NCI-H2029 (cell line): ENCODE measurements at places on chromosomes 4 and X.

DNA sequence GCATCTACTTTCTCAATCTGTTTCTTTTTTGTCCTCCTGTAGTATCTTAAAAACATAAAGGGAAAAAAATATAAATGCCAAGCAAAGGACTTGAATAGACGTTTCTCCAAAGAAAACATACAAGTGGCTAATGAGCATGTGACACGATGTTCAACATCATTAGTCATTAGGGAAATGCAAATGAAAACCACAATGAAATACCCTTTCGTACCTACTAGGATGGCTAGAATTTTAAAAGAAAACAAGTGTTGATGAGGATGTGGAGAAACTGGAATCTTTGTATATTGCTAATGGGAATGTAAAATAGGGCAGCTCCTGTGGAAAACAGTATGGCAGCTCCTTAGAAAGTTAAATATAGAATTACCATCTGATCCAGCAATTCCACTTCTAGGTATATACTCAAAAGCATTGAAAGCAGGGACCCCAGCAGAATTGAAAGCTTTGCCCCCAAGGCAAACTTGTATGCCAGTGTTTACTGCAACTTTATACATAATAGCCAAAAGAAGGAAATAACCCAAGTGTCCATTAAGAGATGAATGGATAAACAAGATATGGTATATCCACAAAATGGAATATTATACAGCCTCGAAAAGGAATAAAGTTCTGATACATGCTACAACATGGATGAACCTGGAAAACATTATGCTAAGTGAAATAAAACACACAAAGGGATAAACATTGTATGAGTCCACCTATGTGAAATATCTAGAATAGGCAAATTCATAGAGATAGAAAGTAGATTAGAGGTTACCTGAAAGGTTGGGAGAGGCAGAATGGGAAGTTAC lies 138.3 kb downstream of the SH3KBP1 start:
- no peak for DNase-seq

DNA sequence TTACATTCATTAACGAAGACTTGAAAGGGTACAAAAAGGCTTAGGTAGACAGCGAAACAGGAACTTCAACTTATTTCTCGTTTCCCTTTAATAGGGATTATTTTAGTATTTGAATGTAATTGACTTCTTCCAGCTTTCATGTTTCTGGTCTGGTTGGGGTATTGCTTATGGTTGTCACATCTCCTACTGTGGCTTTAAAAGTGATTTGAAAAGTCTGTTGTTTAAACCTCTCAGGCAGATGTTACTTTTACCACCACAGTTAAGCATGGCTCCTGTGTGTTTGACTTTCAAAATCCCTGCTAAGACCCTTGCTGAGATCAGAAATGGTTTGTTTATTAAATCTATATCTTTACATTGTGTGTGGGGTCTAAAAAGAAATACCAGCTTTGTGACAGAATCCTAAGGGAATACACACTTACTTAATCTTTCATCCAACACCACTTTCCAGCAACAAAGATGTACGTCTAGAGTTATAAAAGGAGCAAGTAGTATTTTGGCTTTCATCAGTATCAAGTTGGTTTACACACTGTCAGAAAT lies 661.2 kb downstream of the FAT4 start:
- no peak for DNase-seq

- DNase-seq = no peak
These were observed 103.3 kb upstream of the SLC4A4 start for GRCh38 chr4:71235311-71236201.

GRCh38 chr4:56652196-56652595 lies 28.9 kb downstream of the HOPX start:
- no peak for DNase-seq

- peak; percentile 6 for DNase-seq
These were observed 80.4 kb downstream of the MAPK10 start for GRCh38 chr4:86279293-86279960.

GRCh38 chrX:45771560-45772340 lies 571.1 kb upstream of the DIPK2B start:
- DNase-seq = no peak

DNA sequence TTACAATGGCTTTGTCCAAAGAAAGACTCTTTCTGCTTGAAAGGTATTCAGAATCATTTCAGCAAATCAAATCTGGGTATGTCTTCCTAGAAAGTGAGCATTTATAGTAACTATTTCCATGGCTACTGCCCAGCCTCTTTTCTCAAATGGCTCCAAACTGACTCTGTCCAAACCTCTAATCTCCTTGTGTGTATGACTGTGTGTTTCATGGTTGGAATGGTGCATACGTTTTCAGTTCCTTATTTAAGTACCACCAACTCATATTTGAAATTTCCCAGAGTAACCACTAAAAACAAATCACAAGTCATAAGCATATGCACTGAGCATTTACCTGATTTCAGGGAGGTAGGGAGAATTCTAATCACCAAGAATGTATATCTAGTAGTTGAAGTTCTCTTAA lies 106.0 kb downstream of the TMEM144 start:
- no peak for DNase-seq

GRCh38 chrX:124274438-124275181 lies 57.9 kb upstream of the TEX13D start:
- peak; percentile 12 for DNase-seq

- no peak for DNase-seq
These were observed 595.0 kb downstream of the GLUD2 start for GRCh38 chrX:121642415-121642814.

- no peak for DNase-seq
These were observed 34.9 kb downstream of the GPR143 start for GRCh38 chrX:9730752-9731151.

DNA sequence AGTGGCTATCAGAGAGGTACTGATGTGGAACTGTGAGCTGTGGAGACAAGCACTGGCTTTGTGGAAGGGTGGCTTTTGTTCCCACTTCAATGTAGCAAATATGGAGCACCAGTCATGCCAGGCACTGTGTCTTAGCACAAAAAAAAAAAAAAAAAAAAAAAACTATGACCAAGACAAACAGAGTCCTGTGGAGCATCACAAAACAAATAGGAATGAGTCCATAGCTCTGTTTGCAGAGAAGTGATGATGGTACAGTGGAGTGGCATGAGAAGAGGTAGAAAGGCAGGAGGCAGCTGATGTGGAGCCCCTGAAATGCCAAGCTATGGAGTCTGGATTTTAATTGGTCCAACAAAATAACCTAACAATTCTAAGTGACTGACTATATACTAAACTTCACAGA lies 116.9 kb downstream of the RAB28 start:
- DNase-seq = peak; percentile 90

DNA sequence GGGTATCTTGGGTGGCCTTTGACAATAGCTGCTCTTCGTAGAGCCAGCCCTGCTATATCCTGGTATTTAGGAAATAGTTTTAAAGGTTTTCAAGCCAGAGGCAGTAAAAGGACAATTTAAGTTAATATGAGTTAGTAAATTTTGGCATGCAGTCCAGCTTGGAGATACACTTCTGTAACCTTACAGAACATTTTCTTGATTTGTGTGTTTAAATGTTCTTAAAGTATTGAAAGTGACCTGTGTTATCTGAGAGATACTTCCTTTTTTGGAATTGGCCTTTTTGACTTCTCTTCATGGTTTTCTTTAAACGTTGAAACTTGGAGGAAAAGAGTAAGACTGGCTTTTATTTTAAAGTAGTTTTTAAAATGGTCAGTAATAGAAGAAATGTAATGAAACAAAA lies 25.5 kb downstream of the PDLIM5 start:
- DNase-seq = no peak

- DNase-seq = no peak
These were observed 87.3 kb upstream of the ZNF81 start for GRCh38 chrX:47749185-47749967.

- DNase-seq = no peak
These were observed 60.0 kb upstream of the CYSLTR1 start for GRCh38 chrX:78387364-78387763.

- DNase-seq = no peak
These were observed 31.8 kb downstream of the KLF3 start for GRCh38 chr4:38695809-38696208.

GRCh38 chr4:153933915-153934687 lies 145.2 kb upstream of the SFRP2 start:
- DNase-seq = no peak

- no peak for DNase-seq
These were observed 155.2 kb upstream of the MSX1 start for GRCh38 chr4:4704267-4704666.

GRCh38 chrX:1388651-1389050 lies 3.3 kb downstream of the SLC25A6 start:
- no peak for DNase-seq

GRCh38 chr4:24044610-24045589 lies 155.1 kb upstream of the PPARGC1A start:
- no peak for DNase-seq

- DNase-seq = no peak
These were observed 65.8 kb downstream of the SCML2 start for GRCh38 chrX:18288716-18289115.

DNA sequence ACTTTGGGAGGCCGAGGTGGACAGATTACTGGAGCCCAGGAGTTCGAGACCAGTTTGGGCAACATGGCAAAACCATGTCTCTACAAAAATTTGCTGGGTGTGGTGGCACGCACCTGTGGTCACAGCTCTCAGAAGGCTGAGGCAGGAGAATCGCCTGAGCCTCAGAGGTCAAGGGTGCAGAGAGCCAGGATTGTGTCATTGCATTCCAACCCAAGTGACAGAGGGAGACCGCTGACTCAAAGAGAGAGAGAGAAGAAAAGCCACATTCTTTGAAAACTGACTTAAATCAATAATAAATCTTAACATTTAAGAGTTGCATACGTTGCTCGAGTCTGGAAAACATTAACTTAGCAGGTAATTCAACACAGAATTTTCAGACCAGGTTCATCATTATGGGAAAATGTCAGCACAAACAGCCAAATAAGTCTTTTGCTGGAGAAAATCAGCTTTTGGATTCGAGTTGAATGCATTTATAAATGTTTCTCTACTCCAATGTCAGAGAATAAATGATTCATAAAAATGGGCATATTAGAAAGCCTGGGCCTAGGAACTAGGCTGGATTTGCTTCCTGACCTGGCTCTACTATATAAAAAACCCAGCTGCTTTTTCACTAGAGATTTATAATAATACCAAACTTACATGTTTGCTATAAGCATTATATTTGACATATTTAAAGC lies 68.3 kb upstream of the RBPJ start:
- no peak for DNase-seq

- DNase-seq = no peak
These were observed 12.8 kb downstream of the CTBP1 start for GRCh38 chr4:1236103-1236641.

DNA sequence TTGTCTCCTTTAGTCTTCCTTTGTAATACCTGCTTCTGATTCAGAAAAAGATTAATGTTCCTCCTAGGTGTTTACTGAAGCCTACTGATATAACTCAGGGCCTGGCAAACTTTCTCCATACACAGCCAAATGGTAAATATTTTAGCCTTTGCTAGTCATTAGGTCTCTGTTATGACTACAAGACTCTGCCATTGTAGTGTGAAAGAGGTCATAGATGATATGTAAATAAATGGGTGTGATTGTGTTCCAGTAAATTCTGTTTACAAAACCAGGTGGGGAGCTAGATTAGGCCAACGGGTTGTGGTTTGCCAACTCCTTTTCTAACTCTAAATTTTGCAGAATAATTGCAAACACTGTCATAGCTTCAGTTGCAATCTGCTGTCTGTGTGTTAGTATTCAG lies 568.1 kb upstream of the GNPDA2 start:
- DNase-seq = no peak

- no peak for DNase-seq
These were observed 7.2 kb upstream of the PRDM8 start for GRCh38 chr4:80189956-80190677.

GRCh38 chr4:51909236-51909703 lies 66.3 kb downstream of the DCUN1D4 start:
- DNase-seq = no peak

DNA sequence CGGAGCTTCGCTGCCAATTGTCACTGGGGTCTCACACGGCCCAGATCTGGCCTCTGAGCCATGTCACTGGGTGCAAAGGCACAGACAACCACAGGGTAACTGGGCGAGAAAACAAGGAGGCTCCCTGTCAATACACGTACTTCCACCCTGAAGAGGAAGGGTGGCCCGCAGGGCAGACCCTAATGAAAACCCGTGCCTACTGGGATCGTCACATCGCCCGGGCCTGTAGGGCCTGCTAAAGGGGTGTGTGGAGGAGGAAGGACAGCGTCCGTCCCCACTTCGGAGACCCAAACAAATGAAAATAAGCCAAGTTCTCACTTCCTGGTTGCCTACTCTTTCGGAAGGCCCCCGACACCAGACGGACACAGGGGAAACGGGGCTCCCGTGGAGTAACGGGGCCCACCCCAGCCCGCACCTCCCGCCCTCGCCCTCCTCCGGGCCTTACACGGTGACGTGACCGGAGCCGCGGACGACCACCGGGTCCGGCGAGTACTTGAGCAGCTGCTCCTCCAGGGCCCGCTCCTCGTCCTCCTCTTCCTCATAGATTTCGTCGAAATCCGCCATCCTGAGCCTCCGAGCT lies 578 bp downstream of the CHIC2 start:
- DNase-seq = no peak

GRCh38 chrX:6667048-6667768 lies 132.3 kb upstream of the VCX3A start:
- no peak for DNase-seq

DNA sequence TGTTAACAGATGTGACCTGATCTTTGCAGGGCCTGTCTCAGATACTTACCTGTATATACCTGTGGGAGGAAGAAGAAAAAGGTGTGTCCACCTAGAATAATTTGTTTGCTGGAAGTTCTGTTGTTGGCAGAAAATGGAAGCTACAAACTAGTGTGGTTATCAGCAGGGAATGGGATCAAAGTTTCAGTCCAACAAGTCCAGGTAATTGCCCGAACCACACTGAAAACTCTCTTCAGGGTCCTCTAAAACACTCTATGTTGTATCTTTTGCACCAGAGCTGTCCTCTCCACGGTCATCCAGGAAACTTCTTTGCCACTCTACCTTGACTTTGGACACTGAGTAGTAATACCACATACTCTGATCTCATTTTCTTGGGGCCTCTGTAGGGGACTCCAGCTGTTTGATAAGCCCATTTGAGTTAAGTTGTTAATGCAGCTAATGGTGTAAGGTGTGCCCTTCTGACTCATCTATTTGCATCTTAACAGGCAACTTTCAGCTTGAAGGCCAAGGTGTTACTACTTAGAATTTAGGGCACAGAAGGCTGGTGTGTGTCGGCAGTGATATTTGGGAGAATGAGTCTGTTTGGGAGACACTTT lies 38.7 kb upstream of the GATB start:
- DNase-seq = no peak

DNA sequence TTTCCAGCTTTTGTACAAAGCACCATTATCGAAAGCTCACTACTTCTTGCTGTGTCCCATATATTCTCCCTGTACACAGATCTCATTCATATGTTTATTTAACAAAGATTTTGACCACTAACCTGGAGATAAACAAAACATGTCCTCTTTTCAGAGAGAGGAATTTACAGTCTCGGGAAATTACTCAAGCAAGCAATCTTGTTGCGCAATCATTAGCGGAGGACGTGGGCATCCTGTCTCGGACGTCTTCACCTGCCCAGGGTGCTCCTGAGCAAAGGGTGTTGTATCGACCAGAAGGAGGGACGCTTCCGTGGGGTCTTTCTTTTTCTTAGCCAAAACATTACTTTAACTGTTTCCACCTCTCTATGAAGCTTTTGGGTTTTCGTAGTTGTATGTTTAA lies 66.5 kb upstream of the CLCN4 start:
- DNase-seq = no peak

- no peak for DNase-seq
These were observed 1655.5 kb upstream of the AGA start for GRCh38 chr4:179097741-179098140.

- no peak for DNase-seq
These were observed 54.6 kb upstream of the ATP8A1 start for GRCh38 chr4:42711496-42711895.
